ENCODE measurements at places on chromosomes 6 and 20.

DNA sequence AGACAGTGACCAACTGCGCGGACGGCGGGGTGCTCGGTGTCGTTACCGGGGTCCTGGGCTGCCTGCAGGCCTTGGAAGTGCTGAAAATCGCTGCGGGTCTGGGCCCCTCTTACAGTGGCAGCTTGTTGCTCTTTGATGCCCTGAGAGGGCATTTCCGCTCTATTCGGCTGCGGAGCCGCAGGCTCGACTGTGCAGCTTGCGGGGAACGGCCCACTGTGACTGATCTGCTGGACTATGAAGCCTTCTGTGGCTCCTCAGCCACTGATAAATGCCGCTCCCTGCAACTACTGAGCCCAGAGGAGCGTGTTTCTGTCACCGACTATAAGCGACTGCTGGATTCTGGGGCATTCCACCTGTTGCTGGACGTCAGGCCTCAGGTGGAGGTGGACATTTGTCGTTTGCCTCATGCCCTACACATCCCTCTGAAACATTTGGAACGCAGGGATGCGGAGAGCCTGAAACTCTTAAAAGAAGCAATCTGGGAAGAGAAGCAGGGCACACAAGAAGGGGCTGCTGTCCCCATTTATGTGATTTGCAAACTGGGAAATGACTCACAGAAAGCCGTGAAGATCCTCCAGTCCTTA, 1.0 kb downstream of the MOCS3 start:
- DNase-seq = no peak

DNA sequence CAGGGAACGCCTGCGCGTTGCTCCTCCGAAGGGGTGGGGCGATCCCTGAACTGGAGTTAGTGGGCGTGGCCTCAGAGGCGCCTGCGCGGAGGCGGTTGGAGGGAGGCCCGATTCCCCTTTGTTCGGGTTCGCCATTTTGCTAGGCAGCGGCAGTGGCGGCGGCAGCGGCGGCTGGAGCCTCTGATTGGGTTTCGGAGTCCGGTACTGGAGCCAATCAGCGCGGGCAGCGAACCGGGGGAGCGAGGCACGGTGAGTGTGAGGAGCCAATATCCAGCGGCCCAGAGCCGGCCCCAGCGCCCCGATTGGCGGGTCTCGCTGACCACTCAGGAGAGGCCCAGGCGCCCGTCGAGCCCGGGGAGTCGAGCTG, at the start of gene NFYA:
Gene NFYA (plus strand): TSS at position 139 of the 367 bp plus-strand sequence. CDS start 6,116 bp downstream, outside the sequence.
- DNase-seq = no peak

- DNase-seq = no peak
Observed at GRCh38 chr6:122302067-122302466, 97.4 kb upstream of the HSF2 start.

DNA sequence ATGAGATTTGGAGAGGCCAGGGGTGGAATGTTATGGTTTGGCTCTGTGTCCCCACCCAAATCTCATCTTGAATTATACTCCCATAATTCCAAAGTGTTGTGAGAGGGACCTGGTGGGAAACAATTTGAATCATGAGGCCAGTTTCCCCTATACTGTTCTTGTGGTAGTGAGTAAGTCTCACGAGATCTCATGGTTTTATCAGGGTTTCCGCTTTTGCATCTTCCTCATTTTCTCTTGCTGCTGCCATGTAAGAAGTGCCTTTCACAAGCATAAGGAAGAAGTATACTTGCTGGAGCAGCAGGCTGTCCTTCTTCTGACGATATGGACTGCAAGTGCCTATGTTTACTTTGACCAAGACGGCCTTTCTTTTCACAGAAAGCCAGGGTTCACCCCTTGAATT, 270.5 kb downstream of the ESR1 start:
- DNase-seq = no peak

DNA sequence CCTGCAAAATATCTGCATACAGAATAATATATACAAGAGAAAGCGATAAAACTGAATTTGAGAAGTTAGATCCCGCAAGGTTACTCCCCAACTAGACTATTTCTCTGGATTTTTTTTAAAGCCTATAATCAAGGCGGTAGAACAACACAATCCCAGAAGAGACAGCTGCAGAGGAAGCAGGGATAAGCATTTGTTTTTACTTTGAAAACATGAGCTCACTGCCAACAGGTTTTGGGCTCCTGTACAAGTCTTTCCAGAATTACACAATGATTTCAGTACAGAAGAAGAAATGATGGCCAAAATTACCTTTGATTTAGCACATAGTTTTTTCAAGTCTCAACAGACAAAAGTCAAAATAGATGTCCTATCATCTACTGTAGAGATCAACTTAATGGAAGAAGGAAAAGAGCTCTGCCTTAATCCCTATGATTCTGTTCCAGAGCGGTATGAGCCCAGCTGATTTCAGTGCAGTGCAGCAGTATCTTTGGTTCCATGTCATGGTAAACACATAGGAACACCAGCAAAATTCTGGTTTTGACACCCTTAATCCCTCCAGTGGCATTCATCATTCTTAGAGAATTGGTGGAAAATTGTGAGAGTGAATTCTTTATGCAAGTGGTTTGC, 304.3 kb downstream of the HDGFL1 start:
- no peak for DNase-seq

GRCh38 chr20:57553376-57554018, 7.4 kb upstream of the PCK1 start:
- DNase-seq = no peak

- no peak for DNase-seq
Observed at GRCh38 chr6:82138075-82138791, 109.3 kb downstream of the IBTK start.

GRCh38 chr20:38667417-38667956, 56.8 kb upstream of the SLC32A1 start:
- no peak for DNase-seq

GRCh38 chr6:104409913-104410312, 449.8 kb downstream of the HACE1 start:
- no peak for DNase-seq

GRCh38 chr6:27770724-27771123, 141.5 kb downstream of the OR2B2 start:
- no peak for DNase-seq

DNA sequence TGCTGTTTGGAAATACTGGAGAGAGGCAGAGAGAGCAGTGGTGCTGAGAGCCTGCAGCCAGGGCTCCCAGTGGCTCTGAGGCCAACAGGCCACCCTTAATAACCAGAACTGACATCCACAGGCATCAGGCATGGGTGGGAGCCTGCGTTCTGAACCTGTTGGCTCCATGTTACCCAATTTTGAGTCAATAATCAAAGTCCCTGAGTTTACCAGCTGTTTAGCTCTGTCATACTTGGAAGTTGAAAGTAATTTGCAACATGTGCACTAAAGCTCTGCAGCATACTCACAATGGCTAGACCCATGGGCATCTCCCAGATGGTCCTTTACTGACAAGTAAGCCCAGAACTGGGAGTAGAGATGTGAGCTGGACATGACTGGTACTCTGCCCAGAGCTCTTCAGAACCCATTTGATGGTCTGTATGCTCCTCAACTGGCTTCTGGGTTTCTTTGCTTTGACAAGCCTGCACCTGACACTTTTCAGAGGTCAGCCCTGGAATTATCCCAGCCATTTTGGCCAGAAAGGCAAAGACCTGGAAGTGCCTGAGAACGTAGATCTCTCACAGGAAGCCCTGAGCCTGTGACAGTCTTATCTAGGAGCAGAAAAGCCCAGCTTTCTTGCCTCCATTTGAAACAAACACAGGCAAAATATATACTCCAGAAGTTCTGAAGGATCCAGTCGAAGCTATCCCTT, 122.4 kb upstream of the CITED2 start:
- DNase-seq = no peak

- DNase-seq = no peak
Observed at GRCh38 chr6:52519618-52520017, 57.2 kb downstream of the TRAM2 start.

GRCh38 chr6:167442796-167443680, 118.2 kb downstream of the TTLL2 start:
- no peak for DNase-seq

DNA sequence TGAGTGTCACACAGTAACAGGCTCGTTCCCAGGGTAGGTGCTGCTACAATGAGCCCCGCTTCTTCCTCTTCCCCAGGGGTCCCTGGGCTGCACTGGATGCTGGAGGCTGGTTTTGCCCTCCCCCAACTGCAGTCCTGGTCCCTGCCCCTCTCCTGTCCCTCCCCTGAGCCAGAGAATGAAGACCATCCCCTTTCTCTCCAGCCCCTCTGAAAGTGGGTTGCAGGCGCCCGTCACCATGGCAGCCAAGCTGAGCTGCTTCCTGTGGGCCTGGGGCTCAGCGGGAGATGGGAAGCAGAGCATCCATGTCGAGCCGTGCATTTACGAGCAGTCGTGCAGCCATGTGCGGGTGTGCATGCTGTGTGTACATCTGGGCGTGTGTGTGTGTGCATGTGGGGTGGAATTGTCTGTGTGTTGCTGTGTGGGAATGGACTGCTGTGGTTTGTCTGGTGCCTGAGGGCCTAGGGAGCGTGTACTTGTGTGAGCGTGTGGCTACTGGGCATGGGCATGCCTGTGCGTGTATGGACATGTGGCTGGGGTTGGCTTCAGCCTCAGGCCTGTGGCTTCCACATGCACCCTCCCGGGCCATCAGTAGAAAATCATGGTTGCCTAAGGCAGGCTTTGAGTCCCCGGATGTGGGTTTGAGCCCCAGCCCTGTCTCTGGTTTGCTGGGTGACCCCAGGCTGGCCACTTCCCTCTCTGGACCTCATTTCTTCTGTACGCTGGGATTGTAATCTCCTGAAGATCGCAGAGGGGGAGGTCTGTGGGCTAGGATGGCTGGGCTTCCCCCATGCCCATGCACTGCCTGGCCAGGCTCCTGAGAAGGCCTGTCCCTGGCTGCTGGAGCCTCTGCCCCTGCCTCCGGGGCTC, 48.8 kb downstream of the SRC start:
- no peak for DNase-seq

DNA sequence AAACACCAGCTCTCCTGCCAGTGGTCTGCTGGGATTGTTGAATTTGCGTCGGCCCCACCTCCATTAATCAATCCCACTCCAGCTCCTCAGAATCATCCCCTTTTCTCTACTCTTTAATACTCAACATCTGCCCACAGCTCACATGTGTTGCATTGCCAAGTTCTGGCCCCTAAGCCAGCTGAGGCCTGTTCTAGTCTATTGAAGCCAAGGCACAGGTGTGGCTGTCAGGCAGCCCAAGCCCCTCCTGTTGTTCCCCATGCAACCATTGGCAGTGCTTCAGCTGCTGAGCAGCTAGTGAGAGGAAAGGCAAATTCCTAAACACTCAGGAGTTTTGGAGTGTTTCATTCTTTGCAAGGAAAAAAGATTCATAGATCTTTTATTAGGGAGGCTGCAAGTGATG, 128.0 kb upstream of the NT5E start:
- DNase-seq = no peak

DNA sequence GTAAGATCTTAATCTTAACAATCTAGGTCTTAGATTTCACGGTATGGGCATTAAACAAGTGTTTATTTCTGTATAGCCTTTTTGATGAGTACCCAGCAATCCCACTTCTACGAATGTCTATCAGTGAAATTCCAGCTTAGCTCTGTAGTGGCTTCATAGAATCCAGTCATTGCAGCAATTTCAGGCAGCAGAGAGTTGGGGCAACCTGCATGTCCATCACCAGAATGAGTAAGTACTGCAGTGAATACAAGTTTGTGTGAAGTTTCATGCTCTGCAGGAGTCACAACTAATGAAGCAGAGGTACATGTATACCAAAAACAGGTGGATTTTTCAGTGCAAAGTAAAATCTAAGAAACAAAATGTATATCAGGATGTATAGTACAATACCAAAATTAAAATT, 151.7 kb downstream of the OR2B2 start:
- no peak for DNase-seq

DNA sequence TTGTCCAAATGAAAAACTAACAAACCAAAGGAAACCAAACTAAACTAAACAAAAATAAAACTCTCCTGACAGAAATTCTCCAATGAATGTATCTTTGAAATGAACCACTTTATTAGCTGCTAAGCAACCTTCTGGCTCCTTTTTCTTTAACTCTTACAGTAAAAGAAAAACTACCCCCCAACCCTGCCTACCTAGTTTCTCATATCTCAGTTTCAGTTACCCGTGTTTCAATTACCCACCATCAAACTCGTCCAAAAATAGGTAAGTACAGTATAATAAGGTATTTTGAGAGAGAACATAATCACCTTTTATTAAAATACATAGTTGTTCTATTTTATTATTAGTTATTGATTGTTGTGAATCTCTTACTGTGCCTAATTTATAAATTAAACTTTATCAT, 177.4 kb upstream of the THEMIS start:
- no peak for DNase-seq

DNA sequence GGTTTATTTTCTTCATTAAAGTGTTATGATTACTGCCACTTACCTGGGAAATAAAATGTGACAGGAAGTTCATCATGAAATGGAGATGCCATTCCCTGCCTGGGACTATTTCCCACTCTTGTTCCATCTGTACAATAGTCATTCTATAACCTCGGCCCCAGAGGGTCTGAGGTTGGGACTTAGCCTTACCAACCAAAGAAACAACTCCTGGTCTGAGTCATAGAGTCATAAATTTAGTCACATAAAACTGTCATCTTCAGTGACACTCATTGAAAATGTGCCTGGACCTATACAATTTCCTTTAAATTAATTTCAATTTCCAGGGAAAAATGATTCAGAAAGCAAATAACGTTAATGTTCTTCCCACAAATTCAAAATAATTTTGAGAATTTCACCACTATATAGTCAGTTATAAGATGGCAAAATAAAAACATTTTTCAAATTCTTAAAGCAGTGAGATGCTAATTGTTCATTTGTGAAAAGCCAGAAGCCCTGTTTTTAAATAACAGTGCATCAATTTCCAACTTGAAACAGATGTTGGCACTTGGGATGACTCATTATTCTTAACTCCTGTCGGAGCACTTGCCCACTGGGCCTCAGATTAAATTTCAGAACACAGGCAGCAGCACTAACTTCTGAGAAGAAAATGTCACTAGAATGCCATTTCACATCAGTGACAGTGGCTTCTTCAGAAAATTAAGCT, 201.2 kb upstream of the SMLR1 start:
- DNase-seq = no peak

DNA sequence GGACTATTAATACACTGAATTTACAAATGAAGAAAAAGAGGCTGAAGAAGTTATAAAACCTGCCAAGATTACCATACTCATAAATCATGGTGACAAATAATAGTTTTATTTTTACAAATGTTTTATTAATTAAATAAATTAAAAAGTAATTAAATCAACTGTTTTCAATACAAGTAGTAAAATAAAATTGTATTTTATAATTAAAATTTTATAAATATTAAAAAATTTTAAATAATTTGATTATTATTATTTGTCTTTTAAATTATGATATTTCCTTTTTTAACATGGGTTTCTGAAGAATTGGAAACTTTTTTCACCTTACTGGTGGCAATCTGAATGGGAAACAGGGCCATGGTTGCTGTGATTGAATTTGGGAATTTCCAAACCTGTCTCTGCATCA, 177.3 kb upstream of the TSHZ2 start:
- DNase-seq = no peak

Measured in GM12864 (cell line).